ENCODE measurements at places on chromosomes 1 and 21.

GRCh38 chr1:209652873-209653401 is 712 bp upstream of the LAMB3 start:
- peak; percentile 66 for DNase-seq

- no peak for DNase-seq
Observed at GRCh38 chr1:29527314-29528004, 291.1 kb downstream of the PTPRU start.

DNA sequence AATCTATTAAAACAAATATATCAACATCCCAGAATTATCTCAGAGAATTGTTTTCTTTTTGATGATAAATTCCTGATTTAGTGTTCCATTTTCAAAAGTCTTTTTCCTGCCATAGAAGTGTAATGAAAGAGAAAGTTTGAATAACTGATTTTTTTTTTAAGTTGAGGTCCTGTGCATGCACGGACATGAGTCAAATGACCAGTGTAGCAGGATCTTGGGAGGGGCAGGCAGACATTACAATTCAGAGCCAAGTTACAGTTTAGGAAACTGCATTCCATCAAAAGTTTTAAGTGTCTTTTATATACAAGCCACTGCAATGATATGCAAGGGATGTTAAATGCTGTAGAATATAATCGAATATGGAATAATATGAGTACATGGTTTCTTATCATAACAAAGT is 227.5 kb downstream of the HMCN1 start:
- DNase-seq: no peak

DNA sequence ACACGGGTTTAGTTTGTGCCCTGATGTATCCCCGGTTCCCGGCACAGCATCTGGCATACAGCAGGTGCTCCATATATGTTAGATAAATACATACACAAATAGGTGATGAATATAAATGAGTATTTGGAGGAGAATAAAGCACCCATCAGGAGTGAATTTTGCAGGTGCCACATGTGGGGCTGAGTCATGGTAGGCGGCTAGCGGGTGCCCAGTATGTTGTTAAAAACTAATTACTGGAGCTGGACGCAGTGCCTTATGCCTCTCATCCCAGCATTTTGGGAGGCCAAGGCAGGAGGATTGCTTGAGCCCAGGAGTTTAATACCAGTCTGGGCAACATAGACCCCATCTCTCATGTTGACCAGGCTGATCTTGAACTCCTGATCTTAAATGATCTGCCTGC is 16.7 kb upstream of the WASF2 start:
- no peak for DNase-seq

DNA sequence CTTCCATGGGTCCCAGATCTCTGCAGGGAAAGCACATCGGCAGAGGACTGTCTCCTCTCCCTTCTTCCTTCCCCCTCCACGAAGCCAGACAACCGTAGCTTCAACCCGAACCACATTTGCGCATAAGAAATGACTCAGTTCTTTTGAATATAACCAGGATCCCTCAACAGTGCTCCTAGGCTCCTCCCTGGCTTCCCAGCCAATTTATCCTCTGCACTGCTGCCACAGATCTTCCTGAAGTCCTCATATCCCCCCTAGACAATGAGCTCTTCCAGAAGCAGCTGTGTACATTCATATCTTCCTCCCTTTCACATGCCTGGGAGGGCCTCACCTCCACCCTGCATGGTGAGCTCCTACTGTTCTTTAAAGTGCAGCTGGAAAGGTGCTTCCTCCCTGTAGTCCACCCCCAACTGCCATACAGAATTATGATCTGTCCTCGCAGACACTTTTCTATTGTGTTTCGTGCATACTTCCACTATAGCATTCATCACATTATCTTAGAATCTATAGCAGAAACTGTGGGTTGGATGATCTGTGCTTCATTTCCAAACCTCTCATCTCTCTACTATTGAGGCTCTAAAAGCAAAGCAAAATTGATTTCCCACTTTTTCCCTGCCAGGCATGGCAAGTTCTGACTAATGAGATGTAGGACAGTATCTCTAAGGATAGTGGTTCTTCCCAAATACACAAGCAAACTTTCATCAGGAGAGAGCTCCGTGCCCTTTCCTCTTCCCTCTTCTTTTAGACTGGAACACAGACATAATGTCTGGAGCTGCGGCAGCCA is 179.3 kb upstream of the HMGB4 start:
- no peak for DNase-seq

DNA sequence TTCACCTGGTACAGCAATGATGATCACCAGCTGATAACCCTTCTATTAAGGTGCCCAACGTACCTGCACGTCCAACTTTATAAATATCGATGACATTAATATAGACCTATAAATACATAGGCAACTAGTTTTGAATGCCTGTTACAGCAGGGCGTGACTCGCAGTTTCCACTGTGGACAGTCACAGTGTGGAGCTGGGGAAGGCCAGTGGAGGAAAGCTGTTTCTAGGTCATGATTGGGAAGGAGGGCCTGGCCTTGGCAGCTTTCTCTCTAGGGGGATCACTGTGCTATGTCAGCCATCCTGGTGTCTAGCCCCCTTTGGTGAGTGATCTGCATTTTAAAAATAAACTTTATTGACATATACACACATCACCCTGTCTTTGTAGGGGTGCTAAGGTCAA is 4.4 kb upstream of the PRDM15 start:
- DNase-seq: no peak

GRCh38 chr1:202531472-202531811 is 178.8 kb downstream of the SYT2 start:
- DNase-seq: no peak

DNA sequence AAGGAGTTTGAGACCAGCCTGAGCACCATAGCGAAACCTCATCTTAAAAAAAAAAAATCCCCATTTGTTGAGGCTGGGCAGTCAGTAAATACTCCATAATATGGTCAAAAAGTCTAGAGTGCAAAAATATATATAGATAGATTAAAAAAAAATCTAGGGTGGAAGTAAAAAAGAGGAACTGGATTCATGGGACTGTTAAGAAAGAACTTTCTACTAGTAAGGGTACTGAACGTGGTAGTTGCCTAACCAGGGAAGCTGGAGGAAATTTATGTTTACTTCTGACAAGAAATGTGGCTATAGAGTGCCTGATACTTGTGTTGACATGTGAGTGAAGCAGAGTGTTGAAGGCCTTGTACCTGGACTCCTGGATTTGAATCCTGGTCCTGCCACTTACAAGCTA is 265.9 kb upstream of the FAM78B start:
- DNase-seq: no peak

- DNase-seq: peak; percentile 82
Observed at GRCh38 chr21:43975469-43976098, 36.5 kb upstream of the TRAPPC10 start.

DNA sequence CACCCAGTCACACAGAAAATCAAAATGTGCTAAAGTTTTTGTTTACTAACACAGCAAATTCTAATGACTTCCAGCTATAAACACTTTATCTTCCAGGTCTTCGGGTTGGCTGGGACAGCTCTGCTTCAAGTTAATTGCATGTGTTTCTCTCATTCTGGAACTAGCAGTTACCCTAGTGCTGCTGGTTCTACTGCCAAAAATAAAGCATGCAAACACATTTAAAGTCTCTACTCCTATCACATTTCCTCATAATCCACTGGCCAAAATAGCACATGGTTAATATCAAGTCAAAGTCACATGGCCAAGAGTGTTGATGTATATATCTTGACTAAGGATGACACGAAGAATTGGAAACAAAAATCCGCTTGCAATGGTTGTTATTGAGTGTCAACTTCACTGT is 973.1 kb upstream of the ADGRL2 start:
- no peak for DNase-seq

DNA sequence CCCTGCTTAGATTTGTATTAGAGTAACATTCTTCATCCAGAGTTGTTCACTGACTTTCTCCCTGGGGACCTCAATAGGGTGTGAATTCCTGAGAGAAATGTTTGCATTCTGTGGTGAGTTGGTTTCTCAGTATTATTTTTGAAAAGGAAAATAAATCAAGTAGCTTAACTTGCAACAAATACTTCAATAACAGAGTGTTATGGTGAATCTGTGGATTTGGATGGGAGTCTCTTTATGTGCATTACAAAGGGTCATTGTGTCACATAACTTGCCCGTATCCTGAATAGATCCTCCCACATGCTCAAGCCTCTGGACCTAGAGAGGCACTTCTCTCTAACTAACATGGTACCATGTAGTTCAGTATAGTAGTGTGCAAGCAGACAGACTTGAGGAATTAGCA is 68.4 kb upstream of the IPO9 start:
- peak; percentile 48 for DNase-seq

- peak; percentile 84 for DNase-seq
Observed at GRCh38 chr1:228463559-228464455, 23.4 kb upstream of the RNF187 start.

DNA sequence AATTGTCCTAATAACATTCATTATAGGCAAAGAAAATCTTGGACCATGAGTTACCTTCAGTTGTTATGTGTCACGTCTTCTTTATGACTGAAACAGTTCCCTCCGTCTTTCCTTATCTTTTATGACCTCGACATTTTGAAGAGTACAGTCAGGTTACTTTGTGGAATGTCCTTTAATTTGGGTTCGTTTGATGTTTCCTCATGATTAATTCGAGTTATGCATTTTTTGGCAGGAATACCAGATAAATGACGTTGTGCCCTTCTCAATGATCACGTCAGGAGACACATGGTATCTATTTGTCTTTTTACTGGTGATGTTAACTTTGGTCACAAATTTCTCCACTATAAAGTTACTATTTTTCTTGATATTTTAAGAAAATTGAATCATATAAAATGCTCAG is 17.3 kb upstream of the KLF17 start:
- DNase-seq: no peak

GRCh38 chr1:233566886-233567285 is 47.0 kb upstream of the KCNK1 start:
- DNase-seq: no peak

DNA sequence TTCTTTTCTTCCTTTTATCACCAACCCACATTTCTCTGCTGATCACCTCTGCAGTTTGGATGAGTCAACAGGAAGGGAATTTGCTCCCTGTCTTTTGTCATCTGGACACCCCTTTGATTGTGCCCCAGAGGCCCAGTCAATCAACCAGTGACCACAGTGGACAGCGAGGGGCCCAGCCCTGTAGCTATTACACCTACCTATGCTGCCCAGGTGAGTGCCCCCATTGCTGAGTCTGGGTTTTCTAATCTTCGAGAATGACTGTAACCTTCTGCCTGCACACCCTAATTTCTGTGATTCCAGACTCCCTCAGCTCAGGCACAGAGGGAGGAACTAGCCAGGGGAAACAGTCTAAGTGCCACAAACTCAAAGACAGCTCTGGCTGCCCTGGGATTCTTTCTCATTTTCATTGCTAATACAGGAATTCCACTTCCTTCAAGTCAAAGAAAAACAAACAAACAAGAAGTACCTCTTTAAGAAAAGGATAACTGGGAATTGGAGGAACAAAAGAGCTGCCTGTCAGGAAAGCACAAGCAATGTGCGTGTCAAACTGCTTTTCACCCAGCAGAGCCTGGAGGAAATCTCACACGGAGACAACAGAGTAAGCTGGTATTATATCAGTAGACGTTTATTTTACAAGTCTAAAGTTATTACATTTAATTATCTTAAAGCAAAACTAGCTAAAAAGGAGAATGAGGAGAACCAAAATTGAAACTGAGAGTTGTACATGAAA is 311.1 kb downstream of the AJAP1 start:
- no peak for DNase-seq

GRCh38 chr1:177517546-177517945 is 346.8 kb downstream of the BRINP2 start:
- DNase-seq: no peak

- peak; percentile 58 for DNase-seq
Observed at GRCh38 chr1:217135987-217136894, 413.0 kb upstream of the ESRRG start.

DNA sequence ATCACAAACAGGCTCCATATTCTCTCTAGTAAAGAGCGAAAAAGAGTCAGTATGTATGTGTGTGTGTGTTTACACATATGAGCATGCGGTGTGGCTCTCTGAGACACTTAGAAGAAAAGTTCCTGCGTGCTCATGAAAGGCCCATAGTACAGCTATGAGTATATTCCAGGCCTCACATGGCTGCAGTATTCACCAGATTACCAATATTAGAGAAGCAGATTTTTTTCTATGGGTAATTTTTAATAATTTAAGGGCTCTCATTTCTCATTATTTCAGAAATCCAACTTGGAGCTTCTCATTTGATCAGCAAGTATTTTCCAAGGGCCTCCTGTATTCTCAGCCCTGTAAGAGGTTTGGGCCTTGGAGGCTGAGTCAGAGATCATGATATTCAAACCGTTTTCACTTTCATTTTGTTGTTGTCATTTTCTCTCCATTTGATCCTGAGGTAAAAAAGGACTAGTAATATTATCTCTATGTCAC is 232.9 kb upstream of the SGIP1 start:
- DNase-seq: no peak

DNA sequence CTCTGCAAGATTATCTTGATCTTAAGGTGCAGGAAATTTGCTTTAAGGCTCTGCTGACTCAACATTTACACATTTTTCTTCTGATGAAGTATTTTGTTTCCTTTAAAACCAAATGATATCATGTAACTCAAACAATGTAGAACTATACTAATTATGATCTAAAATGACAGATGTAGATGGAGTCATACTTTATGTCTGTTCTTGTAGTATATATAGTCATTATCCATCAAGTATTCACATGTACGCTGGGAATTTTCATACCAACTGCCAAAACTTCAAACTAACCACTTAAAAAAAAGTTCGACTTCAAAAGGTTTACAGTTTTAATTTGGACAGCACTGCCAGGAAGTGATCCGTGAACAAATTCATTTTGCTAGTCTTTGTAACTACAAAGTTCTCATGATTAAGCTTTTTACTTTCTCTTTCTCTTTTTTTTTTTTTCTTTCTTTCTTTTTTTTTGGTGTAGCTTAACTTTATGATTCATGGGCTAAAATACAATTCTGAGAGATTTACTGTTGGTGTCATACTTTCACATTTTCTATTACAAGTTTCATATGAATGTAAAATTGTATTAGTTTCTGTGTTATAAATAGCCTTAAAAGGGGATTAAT is 509.0 kb upstream of the CXADR start:
- DNase-seq: no peak

DNA sequence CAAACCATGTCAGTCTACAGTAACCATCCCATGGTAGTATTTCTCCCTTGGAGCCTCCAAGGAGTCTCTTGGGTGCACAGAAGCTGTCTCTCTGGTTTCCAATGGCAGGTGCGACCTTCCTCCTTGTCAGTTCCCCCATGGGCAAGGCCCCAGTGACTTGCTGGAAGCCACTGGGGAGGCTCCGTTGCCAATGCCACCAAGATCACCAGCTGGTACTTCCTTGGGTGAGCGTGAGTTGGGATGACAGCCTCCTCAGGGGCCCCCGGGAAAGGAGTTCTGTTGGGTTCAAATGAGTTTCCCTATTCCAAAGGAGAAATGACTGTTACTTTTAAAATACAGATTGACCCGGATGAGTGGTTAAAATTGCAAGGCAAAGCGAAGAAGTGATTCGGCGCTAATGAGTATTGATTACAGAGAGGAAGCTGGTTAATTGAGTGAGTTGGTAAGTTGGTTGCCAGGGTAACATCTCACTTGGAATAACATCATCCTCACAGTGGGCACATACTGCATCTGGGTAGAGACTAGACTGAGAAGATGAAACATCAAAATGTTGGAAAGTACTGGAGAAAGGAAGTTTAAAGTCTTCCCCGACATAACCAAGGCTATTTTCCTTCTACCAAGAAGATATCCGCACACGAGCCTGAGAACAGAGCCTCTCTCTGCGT is 53.0 kb upstream of the LAPTM5 start:
- no peak for DNase-seq
